ENCODE measurements at places on chromosomes 11 and 22. TPM values are rescaled to one million over a fixed set of nuclear protein-coding genes. Genes with fewer than 3 reads are reported as not detected.

DNA sequence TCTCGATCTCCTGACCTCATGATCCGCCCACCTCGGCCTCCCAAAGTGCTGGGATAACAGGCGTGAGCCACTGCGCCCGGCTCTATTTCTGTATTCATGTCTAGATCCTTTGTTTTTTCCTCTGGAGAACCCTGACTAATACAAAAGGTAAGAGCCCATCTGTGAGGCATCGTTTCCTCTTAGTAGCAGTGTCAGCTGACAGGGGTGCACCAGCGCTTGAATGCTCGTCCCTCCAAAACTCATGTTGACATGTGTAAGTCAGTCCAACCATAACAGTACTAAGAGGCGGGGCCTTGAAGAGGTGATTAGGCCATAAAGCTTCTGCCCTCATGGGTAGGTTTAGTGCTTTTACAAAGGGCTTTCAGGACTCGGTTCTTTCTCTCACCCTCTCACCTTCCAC lies 470.1 kb upstream of the B3GAT1 start:
- no peaks in the 10 kb centered on the region for H3K27me3 ChIP-seq
- no peak overlapping the region for H3K27ac ChIP-seq
- H3K36me3 ChIP-seq: no peaks in the 10 kb centered on the region
- no peaks in the 10 kb centered on the region for H3K4me1 ChIP-seq

DNA sequence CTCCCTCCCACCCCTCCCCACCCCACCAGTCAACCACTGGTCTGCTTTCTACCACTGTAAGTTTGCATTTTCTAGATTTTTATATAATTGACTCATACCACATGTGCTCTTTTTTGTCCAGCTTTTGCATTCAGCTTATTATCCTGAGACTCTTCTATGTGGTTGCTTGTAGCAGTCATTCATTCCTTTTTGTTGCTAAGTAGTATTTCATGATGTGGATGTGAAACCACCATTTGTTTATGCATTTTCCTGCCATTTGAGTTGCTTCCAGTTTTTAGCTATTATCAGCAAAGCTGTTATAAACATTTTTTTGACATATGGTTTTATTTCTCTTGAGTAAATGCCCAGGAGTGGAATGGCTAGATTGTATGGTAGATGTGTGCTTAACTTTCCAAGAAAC lies 77.0 kb upstream of the FGF3 start:
- no peaks in the 10 kb centered on the region for H3K36me3 ChIP-seq
- no peak for DNase-seq
- no peaks in the 10 kb centered on the region for H3K27me3 ChIP-seq
- no peaks in the 10 kb centered on the region for H3K4me1 ChIP-seq
- H3K27ac ChIP-seq: no peak overlapping the region

GRCh38 chr11:113193016-113193415 lies 121.4 kb upstream of the TTC12 start:
- H3K4me3 ChIP-seq: no peak overlapping the region
- no peak for DNase-seq
- H3K4me1 ChIP-seq: no peaks in the 10 kb centered on the region
- H3K27me3 ChIP-seq: peaks cover 9% of the 10 kb centered on the region
- no peak overlapping the region for H3K27ac ChIP-seq

GRCh38 chr11:80700386-80700785 lies 1259.6 kb upstream of the TENM4 start:
- no peak overlapping the region for H3K27ac ChIP-seq
- H3K36me3 ChIP-seq: no peaks in the 10 kb centered on the region
- no peak overlapping the region for H3K4me3 ChIP-seq
- no peaks in the 10 kb centered on the region for H3K27me3 ChIP-seq
- no peaks in the 10 kb centered on the region for H3K4me1 ChIP-seq
- no peak for DNase-seq

GRCh38 chr11:87425391-87425790 lies 387.7 kb downstream of the TMEM135 start:
- H3K4me1 ChIP-seq: no peaks in the 10 kb centered on the region
- no peak overlapping the region for H3K27ac ChIP-seq
- H3K27me3 ChIP-seq: no peaks in the 10 kb centered on the region
- H3K36me3 ChIP-seq: no peaks in the 10 kb centered on the region
- no peak for DNase-seq

GRCh38 chr11:114216796-114217180 lies 79.4 kb upstream of the NNMT start:
- H3K36me3 ChIP-seq: no peaks in the 10 kb centered on the region
- no peak overlapping the region for H3K27ac ChIP-seq
- H3K27me3 ChIP-seq: no peaks in the 10 kb centered on the region
- DNase-seq: no peak

DNA sequence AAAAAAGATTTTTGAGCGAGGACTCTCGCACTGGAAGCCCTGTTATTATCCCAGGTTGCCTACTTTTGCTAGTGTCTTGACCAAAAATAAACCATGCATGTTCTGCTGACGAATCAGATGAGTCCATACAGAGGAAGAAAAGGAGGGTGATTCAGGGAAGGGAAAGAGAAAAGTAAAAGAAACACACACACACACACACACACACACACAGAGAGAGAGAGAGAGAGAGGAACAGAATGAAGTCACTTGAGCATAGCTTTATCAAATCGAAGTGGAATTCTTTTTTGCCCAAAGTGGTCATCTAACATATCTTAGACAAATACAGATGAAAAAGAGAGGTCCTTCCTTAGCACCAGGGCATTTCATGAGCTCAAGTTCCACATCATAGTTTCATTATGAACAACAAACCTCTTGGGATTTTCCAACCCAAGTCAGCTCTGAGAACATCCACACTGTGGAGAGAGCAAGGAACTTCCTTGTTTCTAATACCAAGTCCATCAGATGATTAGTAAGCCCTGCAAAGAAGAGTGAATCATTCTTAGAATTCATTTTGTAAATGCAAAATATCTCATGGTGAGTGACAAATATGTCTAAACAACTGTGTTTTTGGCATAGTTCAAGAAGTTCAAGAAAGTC lies 7.7 kb upstream of the MMP12 start:
- H3K4me1 ChIP-seq: no peaks in the 10 kb centered on the region
- H3K27me3 ChIP-seq: no peaks in the 10 kb centered on the region
- DNase-seq: no peak
- H3K4me3 ChIP-seq: no peak overlapping the region

DNA sequence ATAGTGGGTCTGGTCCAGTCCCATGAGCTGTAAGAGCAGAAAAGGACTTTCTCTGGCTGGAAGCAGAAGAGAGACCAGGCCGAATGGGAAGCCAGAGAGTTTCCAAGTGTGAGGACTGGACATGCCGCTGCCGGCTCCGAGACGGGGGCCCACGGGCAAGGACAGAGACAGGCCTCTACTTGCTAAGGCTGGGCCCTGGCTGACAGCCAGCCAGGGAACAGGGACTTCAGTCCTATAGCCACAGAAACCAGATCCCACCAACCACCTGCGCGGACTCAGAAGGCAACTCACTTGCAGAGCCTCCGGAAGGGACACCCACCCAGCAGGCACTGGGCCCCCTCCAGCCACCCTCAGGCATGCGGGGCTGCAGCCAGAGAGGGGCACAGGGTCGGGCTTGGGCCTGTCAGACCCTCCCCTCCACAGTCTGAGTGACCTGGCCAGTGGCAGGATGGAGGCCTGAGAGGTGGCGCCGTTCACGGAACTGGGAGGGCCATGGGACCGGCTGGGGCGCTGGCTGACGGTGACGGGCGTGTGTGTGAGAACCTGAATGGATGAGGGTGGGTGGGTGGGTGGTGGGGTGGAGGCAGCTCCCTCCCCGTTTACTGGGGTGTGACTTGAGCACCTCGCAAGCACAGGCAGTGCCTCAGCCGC lies 47.8 kb upstream of the A4GALT start:
- no peaks in the 10 kb centered on the region for H3K36me3 ChIP-seq
- H3K27ac ChIP-seq: no peak overlapping the region
- no peaks in the 10 kb centered on the region for H3K27me3 ChIP-seq
- peaks cover 12% of the 10 kb centered on the region for H3K4me1 ChIP-seq
- H3K4me3 ChIP-seq: no peak overlapping the region

DNA sequence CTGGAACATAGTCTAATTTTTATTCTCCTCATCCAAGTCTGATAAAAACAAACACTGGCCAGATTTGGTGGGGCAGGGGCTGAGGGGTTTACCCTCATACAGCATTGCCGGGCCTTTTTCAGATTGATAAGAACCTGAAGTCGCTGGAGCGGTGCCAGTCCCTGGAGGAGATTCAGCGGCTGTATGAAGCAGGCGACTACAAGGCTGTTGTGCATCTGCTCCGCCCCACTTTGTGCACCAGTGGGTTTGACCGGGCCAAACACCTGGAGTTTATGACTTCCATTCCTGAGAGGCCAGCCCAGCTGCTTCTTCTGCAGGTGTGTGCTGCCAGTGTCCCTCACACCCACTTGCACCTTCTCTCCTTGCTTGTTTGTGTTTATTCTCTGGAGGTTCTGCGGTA lies 55.8 kb downstream of the CABIN1 start:
- no peak overlapping the region for H3K4me3 ChIP-seq
- H3K27me3 ChIP-seq: no peaks in the 10 kb centered on the region
- H3K4me1 ChIP-seq: no peaks in the 10 kb centered on the region
- H3K36me3 ChIP-seq: peaks cover 20% of the 10 kb centered on the region

DNA sequence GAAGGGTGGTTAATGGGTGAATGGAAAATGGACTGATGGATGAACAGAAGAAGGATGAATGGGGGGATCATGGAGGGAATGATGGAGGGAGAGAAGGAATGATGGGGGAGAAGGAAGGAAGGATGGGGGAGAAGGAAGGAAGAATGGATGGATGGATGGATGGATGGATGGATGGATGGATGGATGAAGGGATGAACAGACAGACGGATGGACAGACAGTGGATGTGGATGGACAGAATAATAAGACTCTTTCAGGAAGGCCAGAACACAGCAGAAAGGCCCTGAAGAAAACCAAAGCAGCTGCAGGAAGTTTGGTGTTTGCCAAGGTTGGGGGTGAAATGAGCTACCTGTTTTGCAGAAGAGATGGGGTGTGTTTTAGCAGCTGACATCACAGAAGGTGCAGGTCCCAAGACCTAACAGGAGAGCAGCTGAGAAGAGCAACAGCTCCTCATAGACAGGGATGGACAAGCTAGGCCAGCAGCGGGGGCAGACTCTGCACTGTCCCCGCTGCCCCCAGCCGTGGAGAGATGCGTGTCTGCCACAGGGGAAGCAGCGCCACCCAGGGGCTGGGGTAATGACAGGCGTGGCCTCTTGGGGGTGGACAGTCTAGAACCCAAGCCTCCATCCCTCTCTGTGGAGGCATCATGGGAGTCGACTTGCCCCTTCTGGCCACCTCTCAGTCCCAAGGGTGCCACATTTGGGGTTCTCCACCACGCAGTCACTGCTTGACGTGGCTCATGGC lies 17.9 kb downstream of the C1QTNF6 start:
- DNase-seq: no peak
- H3K4me3 ChIP-seq: no peak overlapping the region
- H3K36me3 ChIP-seq: no peaks in the 10 kb centered on the region
- H3K27me3 ChIP-seq: no peaks in the 10 kb centered on the region
- H3K4me1 ChIP-seq: no peaks in the 10 kb centered on the region

- no peaks in the 10 kb centered on the region for H3K27me3 ChIP-seq
- no peak for DNase-seq
- peaks cover 10% of the 10 kb centered on the region for H3K4me1 ChIP-seq
- peak overlapping the region; percentile 87 for H3K4me3 ChIP-seq
Observed at GRCh38 chr11:74592063-74592440, 330 bp upstream of the POLD3 start.

- H3K27ac ChIP-seq: no peak overlapping the region
- no peak for DNase-seq
- H3K27me3 ChIP-seq: no peaks in the 10 kb centered on the region
- no peak overlapping the region for H3K4me3 ChIP-seq
- no peaks in the 10 kb centered on the region for H3K36me3 ChIP-seq
- no peaks in the 10 kb centered on the region for H3K4me1 ChIP-seq
Observed at GRCh38 chr11:120995184-120995583, 28.7 kb upstream of the TBCEL start.

DNA sequence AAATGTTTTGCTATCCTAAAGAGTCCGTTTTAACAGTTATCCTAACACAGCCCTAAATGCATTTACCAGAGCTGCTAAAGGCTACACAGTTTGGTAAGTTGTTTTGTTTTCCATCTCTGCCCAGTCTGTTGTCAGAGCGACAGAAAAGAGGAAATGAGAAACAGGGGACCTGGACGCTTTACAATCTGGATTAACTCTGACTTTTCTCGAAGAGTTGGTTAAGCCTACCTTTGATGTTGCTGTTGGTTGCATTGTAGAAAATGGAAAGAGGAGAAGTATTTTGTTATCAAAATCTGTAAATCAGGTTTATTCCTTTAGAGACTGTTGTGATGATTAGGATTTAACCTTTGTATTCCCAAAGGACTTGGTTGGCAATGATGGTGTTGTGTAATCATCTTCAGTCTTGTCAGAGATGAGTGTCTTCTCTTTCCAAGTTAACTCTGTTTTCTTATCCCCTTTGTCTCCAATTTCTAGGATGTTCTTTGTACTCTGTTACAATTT lies 481 bp downstream of the ANGPTL5 start:
- H3K27me3 ChIP-seq: no peaks in the 10 kb centered on the region
- H3K4me1 ChIP-seq: no peaks in the 10 kb centered on the region
- no peaks in the 10 kb centered on the region for H3K36me3 ChIP-seq
- DNase-seq: no peak
- peak overlapping the region; percentile 61 for H3K27ac ChIP-seq
- peak overlapping the region; percentile 47 for H3K4me3 ChIP-seq

GRCh38 chr11:35014346-35014745 lies 97.9 kb downstream of the PDHX start:
- no peaks in the 10 kb centered on the region for H3K27me3 ChIP-seq
- no peak overlapping the region for H3K4me3 ChIP-seq
- no peak overlapping the region for H3K27ac ChIP-seq
- peaks cover 27% of the 10 kb centered on the region for H3K4me1 ChIP-seq
- H3K36me3 ChIP-seq: no peaks in the 10 kb centered on the region

DNA sequence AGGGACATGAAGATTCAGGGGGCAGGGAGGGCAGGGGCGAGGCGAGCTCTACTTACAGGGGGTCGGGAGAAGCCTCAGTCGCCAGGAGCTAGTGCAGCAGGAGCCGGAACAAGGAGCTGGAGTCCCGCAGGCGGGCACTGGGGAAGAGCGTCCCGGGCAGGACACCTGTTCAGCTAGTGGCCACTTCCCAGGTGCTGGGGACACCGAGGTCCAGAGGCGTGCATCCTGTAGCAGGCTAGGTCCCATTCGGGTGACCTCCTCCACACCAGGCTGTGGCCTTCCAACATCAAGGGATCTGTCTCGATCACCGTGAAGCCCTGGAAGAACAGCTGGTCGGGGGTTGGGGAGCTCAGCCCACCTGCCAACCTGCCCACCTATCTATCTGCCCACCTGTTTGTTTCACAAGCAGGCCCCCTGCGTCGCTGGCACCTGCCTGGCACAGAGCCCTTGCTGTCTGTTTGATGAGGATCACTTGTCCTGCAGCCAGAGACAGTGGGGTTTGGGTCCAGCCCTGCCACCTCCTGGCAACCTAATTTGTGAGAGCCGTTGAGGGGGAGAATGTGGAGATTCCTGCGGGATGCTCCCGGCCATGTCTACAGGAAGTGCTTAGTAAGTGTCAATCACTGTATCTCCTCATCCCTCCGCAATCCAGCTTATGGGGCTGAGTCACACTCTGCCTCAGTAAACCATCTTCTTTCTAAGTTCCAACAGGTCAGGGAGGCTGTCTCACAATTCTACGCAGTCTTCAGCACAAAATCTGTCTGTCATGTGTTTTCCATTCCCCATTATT lies 940.9 kb downstream of the BRD1 start:
- DNase-seq: no peak
- no peaks in the 10 kb centered on the region for H3K36me3 ChIP-seq
- no peak overlapping the region for H3K27ac ChIP-seq
- H3K4me3 ChIP-seq: no peak overlapping the region
- H3K4me1 ChIP-seq: no peaks in the 10 kb centered on the region

GRM5 gene
- not detected for total RNA-seq

BTG4 gene
- total RNA-seq: not detected

CACNA1I gene
- total RNA-seq: 0.04 TPM

MIOX gene
- total RNA-seq: 0.50 TPM

GTSE1 gene
- total RNA-seq: not detected

GSTT2B gene
- 9.9 TPM for total RNA-seq

STIP1 gene
- 38.0 TPM for total RNA-seq

SBF1 gene
- total RNA-seq: 58.9 TPM

KRTAP5-8 gene
- 0.14 TPM for total RNA-seq

RFPL3 gene
- not detected for total RNA-seq

ARRB1 gene
- 68.1 TPM for total RNA-seq

ALX4 gene
- total RNA-seq: not detected

Measured in pancreas (tissue), 10 donors.